Large intestine (tissue), 12 donors: ENCODE measurements at places on chromosomes 16 and 17. TPM values are rescaled to one million over a fixed set of nuclear protein-coding genes. Genes with fewer than 3 reads are reported as not detected.

GRCh38 chr17:14161419-14161818 is 75.2 kb downstream of the CDRT15 start:
- H3K36me3 ChIP-seq, result no peaks in the 10 kb centered on the region
- H3K27ac ChIP-seq, result no peak overlapping the region
- DNase-seq, result no peak
- H3K27me3 ChIP-seq, result no peaks in the 10 kb centered on the region

DNA sequence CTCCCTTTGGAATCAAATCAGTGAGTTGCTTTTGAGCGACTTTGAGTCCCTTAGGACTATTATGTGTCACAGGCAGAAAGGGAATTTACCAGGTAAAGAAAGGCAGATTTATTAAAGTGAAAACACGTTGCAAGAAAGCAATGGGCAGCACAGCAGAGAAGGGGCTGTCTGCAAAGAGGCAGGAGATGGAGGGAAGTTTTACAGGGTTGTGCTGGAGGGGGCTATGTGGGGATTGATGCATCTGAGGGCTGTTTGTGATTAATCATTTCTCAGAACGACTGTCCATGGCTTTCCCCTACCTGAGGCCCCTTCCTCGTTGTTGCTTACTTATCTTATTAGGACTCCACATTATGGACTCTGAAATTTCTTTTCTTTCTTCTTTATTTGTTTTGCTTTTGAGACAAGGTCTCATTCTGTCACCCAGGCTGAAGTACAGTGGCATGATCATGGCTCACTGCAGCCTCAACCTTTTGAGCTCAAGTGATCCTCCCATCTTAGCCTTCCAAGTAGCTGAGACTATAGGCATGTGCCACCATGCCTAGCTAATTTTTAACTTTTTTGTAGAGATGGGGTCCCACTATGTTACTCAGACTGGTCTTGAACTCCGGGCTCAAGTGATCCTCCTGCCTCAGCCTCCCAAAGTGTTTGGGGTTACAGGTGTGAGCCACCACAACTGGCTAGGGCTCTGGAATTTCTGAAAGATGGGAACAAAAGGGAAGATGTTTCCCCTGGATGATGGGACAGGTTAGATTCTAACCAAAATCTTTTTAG is 5.5 kb downstream of the WWP2 start:
- no peak overlapping the region for H3K4me3 ChIP-seq
- no peak overlapping the region for H3K27ac ChIP-seq
- H3K4me1 ChIP-seq, result peaks cover 7% of the 10 kb centered on the region
- peaks cover 2% of the 10 kb centered on the region for H3K36me3 ChIP-seq

The CEMP1 gene
- polyA plus RNA-seq, result 16.8 TPM

The MYCBPAP gene
- 1.8 TPM for polyA plus RNA-seq
